H9 (cell line): ENCODE measurements at places on chromosomes 12 and 14. TPM values are rescaled to one million over a fixed set of nuclear protein-coding genes. Genes with fewer than 3 reads are reported as not detected.

GRCh38 chr14:70641548-70642302, at the start of gene TTC9:
Gene TTC9 (plus strand): TSS chr14:70641916. CDS start chr14:70642130, 214 bp downstream.
- peak within 1 kb of the TSS; percentile 97 for H3K4me3 ChIP-seq
- no peak within 1 kb of the TSS for H3K27ac ChIP-seq
- no peaks in the 10 kb centered on the region for H3K27me3 ChIP-seq
- H3K4me1 ChIP-seq: peaks cover 18% of the 10 kb centered on the region
- DNase-seq: peak; percentile 47

GRCh38 chr12:127606476-127607015, 660.4 kb upstream of the TMEM132C start:
- no peaks in the 10 kb centered on the region for H3K27me3 ChIP-seq
- no peak for DNase-seq
- H3K4me1 ChIP-seq: no peaks in the 10 kb centered on the region; the same call in 1 of the 2 replicates
- H3K4me3 ChIP-seq: no peak overlapping the region

GRCh38 chr14:69475194-69475818, 9.2 kb upstream of the PLEKHD1 start:
- H3K36me3 ChIP-seq: peaks cover 9% of the 10 kb centered on the region
- H3K27me3 ChIP-seq: no peaks in the 10 kb centered on the region
- no peaks in the 10 kb centered on the region for H3K4me1 ChIP-seq
- H3K27ac ChIP-seq: no peak overlapping the region

DNA sequence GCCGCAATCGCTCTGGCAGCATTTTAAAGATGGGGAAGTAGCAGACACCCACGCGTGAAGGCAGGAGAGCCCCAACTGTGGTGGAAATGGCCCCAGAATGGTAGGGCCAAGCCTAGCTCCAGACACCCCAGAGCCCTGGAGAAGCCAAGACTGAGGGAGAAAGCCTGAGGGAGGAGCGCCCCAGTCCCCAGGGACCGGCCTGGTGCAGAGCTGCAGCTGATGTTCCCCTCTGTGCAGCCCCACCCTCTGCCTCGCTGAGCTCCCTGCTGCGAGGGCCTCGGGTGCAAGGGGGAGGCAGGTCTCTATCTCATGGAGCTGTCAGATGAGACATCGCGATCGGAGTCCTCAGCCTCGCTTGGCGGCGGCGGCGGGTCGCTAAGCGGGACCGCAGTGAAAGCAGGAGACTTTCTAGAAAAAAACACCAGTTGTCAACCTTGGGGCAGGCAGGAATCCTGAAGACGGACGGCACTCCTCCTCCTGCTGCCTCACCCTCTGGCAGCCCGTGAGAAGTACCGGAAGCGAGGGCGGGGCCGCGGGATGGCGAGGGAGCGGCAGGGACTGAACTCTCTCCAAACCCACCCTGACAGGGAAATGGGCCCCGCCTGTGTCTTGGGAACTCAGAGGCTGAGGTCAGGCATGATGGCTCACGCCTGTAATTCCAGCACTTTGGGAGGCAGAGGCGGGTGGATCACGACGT, 6.0 kb downstream of the GAPDH start:
- H3K4me3 ChIP-seq: peak overlapping the region; percentile 60
- no peak overlapping the region for H3K27ac ChIP-seq
- no peaks in the 10 kb centered on the region for H3K27me3 ChIP-seq

GRCh38 chr12:130225347-130225746, 63.1 kb downstream of the FZD10 start:
- H3K4me3 ChIP-seq: no peak overlapping the region
- H3K4me1 ChIP-seq: peaks cover 4% of the 10 kb centered on the region; the same call in 1 of the 2 replicates
- no peak overlapping the region for H3K27ac ChIP-seq
- DNase-seq: no peak
- H3K27me3 ChIP-seq: peaks cover 22% of the 10 kb centered on the region; the same call in 1 of the 2 replicates

GRCh38 chr12:55930771-55931316, at the start of gene DGKA:
Gene DGKA (plus strand): TSS chr12:55931162. CDS start chr12:55936504, 5,342 bp downstream.
- H3K27me3 ChIP-seq: peaks cover 4% of the 10 kb centered on the region; the same call in 1 of the 2 replicates
- DNase-seq: peak; percentile 69
- H3K4me3 ChIP-seq: peak within 1 kb of the TSS; percentile 82
- H3K4me1 ChIP-seq: peaks cover 6% of the 10 kb centered on the region; the same call in 1 of the 2 replicates
- H3K27ac ChIP-seq: no peak within 1 kb of the TSS

DNA sequence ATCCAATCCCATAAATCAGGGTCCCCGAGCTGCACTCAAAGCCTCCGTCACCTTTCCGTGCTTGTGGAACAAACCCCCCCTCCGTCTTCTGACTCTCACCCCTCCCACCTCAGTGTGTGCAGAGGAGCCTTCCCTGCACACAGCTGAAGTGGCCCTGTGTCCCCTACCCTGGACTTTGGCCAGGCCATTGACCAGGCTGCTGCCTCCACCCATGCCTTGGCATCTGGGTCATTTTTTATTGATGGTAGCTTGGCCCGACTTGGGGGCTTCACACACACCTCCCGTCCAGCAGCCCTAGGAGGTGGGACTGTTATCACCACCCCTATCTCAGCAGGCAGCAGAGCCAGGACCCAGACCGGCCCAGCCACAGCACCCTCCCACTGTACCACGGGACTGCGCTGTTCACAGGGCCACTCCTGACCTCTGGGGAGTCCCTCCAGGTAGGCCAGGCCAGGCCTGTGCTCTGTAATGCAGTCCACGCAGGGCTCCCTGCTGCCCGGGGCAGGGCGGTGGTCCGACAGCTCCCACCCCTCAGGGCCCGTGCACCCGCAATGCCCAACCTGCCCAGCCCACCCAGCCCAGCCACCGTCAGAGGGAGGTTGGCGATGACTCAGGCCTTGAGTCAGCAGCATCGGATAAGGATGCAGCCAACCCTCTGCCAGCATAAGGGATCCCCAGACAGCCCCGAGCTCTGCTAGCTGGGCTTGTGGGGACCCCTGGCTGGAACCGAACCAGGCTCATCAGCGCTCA, 9.2 kb upstream of the INF2 start:
- H3K36me3 ChIP-seq: no peaks in the 10 kb centered on the region; the same call in 1 of the 3 replicates
- no peak overlapping the region for H3K4me3 ChIP-seq
- peaks cover 8% of the 10 kb centered on the region; the same call in 1 of the 2 replicates for H3K4me1 ChIP-seq
- no peak overlapping the region for H3K27ac ChIP-seq
- no peaks in the 10 kb centered on the region for H3K27me3 ChIP-seq

DNA sequence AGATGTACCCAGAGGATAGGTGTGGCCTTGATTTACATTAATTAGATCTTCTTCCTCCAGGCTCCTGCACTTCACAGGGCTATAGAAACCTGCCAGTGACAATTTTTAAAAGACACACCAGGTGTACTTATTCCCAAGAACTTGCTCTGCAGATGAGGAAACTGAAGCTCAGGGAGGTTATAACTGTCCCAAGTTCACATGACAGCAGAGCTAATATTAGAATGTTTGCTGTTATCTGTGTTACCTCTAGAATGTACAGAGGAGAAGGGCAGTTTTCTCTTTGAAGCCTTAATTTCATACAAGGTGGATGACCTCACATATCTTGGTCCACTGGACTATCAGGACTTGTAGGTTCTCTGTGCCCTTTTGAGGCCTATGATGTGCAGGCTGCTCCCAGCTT, 27.7 kb downstream of the RASSF8 start:
- no peaks in the 10 kb centered on the region for H3K36me3 ChIP-seq
- no peak overlapping the region for H3K4me3 ChIP-seq
- no peak overlapping the region for H3K27ac ChIP-seq

Gene CDCA3
- 45.1 and 48.6 TPM in 2 replicates for total RNA-seq

Gene SLC38A4
- total RNA-seq: 0.96 and 1.1 TPM in 2 replicates

Gene SETD1B
- 38.2 and 40.4 TPM in 2 replicates for total RNA-seq

Gene MOAP1
- total RNA-seq: 13.6 and 14.7 TPM in 2 replicates

Gene MIS18BP1
- total RNA-seq: 56.1 and 60.6 TPM in 2 replicates

Gene FOXN3
- 114 and 125 TPM in 2 replicates for total RNA-seq

Gene INHBC
- not detected in 2 replicates for total RNA-seq

Gene AP5M1
- 42.6 and 48.8 TPM in 2 replicates for total RNA-seq
